ENCODE measurements at places on chromosomes 1 and 21.

DNA sequence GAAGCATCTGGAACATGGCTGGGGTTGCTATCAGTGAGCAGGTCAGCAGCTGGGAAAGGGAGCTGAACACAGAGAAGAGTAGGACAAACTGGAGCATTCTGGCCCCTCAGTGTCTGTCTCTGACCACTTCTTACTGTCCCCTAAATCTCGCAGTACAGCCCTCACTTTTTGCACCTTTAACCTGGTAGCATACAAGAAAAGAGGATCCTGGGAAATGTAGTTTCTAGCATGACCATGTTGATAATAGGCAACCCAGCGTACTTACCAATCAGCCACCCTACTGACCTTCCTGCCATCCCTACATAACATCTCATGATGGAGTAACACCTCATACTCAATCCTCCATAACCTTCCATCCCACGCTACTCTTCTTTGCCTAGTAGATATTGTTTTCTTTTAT, 99.1 kb upstream of the RAVER2 start:
- DNase-seq, result no peak

DNA sequence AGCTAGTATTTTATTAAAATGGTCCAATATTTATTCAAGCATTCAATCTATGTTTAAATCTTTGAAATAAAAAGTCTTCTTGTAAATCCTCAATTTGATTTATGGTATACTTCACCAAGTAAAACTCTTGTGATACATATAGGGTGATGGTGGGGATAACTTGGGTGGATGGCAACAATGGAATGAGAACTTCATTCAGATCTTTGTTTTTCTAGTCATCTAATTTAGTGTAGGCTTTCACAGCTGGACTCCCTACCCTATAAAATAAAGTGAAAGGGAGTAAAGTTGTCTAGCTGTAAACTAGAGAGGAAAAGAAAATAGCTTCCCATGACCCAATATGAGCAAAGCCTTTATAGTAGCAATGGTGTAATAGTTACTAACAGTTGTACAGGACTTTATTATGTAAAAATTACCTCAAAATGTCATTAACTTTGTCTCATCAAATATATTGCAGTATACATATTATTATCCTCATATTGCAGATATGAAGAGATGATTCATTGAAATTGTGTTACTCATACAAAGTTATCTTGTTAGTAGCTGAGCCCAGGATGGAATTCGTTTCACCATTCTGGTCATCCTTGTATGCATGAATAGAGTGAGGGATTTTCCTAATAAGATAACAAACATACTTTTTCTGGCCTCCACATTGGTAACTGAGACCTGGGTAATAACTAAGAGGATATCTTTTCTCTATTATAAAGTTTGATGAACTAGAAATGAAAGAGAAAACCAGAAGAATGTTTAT, 1377.7 kb upstream of the ADGRL4 start:
- no peak for DNase-seq

DNA sequence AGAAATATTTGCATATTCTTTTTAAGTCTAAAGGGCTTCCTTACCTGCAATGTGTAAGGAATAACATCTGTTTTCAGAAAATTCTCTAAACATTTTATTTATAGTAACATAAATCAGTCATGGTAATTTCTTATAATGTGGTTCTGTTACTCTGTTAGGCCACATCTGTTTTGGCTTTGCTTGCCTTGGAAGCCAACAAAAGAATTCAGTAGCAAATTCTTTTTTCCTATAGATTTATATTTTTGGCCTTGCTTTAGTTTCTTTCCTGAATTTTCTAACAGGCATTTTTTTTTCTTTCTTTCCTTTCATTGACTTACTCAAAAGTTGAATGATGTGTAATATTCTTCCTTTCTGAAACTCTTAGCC, 72.2 kb downstream of the OSBPL9 start:
- DNase-seq, result no peak

- DNase-seq, result no peak
These were observed 143.5 kb downstream of the DMRTA2 start for GRCh38 chr1:50279622-50280330.

DNA sequence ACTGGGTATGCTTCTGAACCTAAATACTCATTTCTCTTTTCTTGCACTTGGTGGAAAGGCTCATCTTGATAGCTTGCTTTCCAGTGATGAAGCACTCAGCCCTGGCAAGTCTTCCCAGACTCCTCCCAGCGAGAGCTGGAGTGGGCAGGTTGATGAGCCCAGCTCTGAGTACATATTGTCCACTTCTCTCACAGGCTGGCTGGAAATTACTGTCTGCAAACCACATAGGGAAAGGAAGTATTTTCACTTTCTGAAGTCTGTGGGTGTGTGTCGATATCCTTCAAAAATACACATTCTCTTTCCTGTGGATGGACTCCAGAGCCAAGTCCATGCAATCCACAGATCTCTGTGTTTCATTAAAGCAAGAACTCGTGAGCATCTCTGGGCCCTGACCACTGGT, 38.7 kb upstream of the CNTN2 start:
- DNase-seq, result no peak
